ENCODE measurements at places on chromosomes 1 and 21. TPM values are rescaled to one million over a fixed set of nuclear protein-coding genes. Genes with fewer than 3 reads are reported as not detected.

DNA sequence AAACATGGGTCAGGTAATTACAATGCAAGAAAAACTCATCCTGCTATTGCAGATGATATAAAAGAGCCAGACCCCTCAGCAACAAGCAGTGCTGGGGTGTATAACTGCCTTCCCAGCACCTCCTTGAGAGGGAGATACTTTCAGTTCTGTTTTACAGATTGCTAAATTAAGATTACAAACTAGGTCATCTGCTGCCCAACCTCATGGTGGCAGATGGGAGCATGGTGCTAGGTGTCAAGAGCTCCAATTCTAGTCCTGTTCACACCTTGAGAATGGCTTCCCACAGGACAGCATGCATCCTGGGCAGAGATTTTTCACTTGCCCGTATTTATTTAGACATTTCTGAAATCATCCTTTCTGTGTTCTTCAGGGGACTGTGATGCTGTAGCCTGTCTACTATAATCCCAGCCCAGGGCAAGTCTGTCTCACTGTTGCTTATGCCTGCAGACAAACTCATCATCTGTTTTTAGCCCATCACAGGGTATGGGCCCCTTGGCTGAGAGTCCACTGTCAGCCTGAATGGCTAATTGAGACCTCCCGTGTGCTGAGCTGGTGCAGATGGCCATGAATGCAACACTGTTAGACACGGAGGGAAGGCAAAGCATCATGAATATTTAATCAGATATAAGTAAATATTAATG, 40.2 kb upstream of the PBX1 start:
- no peak for DNase-seq

DNA sequence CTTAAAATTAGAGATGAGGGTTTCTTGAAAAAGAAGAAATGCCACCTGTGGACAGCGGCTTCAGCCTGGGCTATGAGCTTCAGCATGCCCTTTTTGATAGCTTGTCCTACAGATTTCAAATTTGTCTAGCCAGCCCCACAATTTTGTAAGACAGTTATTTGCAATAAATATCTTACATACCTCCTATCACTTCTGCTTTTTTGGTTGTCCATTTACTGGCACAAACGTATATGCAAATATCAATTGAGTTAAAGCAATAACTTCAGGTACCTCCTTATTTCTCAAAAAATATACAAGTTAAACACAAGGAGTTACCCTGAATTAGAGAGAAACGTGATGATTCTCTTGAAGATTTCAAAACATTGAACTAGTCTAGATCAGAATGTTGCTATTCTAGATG, 53.5 kb downstream of the OLFM3 start:
- DNase-seq = no peak

- DNase-seq = no peak
Observed at GRCh38 chr1:113879739-113880038, 7.7 kb downstream of the BCL2L15 start.

- no peak for DNase-seq
Observed at GRCh38 chr1:1622010-1622787, 6.9 kb downstream of the MIB2 start.

- no peak for DNase-seq
Observed at GRCh38 chr1:34236089-34236488, 59.4 kb downstream of the C1orf94 start.

GRCh38 chr1:229139331-229140118, 131.4 kb upstream of the RAB4A start:
- DNase-seq = no peak

- DNase-seq = peak; percentile 50
Observed at GRCh38 chr1:35559317-35559944, 1.8 kb downstream of the NCDN start.

DNA sequence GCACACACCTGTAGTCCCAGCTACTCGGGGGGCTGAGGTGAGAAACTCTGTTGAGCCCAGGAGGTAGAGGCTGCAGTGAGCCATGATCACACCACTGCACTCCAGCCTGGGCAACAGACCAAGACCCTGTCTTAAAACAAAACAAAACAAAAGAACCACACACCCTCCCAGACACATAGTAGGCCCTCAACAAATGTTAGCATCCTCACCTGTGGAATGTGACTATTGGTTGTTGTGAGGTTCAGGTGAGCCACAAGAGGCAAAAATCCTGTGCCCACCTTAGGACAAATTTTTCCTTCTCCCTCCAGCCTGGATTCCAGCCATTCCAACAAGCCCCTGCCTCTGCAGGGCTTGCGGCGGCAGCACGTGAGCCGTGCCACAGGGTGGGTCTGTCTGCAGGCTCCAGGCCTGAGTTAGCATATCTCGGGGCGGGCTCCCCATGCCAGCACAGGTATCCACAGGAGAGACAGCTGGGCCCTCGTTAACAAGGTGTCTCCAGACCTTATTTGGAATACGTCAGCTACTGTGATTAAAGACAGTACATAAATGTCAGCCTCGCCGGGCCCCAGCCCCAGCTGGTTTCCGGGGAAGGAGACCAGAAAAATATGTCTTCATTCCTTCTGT, 17.4 kb downstream of the C1QB start:
- no peak for DNase-seq

DNA sequence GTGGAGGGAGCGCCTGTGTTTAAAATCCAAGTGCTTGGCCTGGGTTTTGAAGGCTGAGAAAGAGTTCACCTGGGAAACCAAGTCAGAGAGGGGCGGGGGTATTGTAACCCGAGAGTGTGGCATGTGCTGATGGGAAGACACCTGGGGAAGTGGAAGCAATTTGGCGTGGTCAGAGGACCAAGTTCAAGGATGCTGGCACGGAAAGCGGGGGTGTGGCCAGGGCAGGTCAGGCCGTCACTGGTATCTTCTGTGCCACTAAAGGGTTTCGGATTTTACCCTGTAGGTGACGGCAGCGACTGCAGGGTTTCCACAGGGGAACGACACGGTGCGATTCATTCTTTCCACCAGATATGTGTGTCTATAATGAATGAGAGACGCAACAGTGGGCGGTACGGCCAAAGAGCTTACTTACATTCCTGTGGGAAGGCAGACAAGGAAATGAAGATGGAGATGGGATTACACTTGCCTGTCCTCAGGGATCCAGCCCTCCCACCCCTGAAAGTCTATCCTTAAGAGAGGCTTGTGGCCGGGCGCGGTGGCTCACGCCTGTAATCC, 31.3 kb downstream of the CA6 start:
- no peak for DNase-seq

DNA sequence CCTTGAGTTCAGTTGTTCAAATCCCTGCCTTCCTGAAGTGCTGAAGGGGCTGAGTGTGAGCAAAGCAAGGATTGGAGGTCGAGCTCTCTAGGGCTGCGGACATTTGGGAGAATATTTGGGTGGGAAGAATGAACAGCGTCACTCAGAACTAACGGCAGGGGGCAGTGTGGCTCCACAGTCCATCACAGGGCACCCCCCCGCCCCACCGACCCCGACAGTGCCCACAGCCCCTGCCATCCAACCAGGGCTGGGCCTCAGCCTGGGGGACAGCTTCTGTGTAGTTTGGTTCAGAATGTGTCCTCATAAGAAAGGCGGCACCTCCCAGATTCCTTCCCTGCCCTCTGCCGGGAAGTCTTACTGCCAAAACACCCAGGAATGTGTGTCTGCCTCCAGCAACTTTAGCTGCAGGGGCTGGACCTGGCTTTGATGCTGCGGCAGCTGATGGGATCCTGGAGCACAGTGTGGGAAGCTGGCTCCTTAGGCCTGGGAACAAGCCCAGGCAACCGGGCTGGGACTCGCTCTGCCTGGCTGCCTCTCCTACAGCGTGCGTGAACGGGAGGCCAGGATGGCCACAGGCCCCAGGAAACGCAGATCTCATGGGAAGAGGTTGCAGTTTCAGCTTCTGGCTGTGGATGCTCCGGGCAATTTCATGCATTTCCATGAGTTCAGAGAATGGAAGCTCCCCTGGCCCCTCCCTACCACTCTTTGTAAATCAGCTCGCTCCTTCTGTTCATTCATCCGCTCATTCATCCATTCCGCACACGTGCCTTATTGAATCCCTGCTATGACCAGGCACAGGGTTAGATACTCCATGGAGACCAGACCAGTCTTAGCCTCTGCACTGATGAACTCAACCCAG, 104.9 kb upstream of the TMPRSS2 start:
- DNase-seq = peak; percentile 95

- no peak for DNase-seq
Observed at GRCh38 chr1:25090707-25091422, 141.4 kb downstream of the SYF2 start.

DNA sequence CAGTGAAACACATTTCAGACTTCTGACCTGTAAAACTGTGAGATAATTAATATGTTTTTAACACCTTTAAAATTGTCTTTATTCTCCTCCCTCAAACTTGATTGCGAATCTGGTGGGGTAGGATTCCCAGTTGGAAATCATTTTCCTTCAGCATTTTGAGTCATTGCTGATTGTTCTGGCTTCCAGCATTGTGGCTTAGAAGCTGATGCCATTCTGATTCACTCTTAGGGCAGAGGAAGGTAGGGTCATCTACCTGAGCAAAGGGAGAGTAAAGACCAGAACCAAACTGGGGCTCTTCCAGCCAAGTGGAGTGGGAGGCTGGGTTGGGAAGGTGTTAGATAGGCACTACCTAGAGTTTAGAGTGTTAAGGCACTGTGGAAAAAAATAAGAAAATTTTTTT, 61.2 kb downstream of the MPZL1 start:
- no peak for DNase-seq

GRCh38 chr21:38489729-38490128, 8.5 kb downstream of the ERG start:
- no peak for DNase-seq

GRCh38 chr1:25619101-25619890, 2.7 kb downstream of the MAN1C1 start:
- no peak for DNase-seq

GRCh38 chr1:219130366-219130935, 43.2 kb upstream of the LYPLAL1 start:
- no peak for DNase-seq

DNA sequence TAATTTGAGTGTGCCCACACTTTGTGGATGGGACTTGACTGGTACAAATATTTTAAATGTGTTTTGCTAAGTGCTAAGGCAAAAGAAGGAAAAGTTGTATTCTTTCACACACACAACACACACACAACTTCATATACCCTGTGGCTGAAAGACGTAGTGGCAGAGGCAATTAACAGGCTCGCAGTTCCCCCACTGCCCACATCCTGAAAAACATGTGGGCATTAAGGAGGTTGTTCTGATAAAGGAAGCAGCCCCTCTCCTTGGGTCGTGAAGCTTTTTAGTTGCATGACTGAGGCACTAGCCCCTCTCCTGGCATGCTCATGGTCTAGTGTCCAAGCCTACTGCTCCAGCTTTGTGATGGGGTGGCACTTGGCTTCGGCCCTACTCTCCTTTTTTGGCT, 14.3 kb upstream of the ADAM30 start:
- DNase-seq = no peak

DNA sequence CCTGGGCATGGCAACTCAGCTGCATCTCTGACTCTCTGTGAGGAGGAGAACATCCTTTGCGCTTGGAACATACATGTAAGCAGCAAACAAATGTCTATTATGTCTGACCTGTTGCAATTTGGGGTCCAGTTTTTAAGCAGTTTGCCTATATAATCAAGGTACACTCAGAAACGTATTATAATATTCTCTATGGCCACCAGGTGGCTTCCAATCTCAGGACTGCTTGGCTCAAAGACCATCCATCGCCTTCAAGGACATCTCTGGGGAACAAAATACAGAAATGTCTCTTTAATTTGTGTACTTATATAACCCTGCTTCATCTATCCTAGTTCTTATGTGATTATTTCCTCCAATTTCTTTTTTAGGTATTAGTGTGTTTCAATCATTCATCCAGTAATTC, 227.2 kb downstream of the OLFM3 start:
- no peak for DNase-seq

DNA sequence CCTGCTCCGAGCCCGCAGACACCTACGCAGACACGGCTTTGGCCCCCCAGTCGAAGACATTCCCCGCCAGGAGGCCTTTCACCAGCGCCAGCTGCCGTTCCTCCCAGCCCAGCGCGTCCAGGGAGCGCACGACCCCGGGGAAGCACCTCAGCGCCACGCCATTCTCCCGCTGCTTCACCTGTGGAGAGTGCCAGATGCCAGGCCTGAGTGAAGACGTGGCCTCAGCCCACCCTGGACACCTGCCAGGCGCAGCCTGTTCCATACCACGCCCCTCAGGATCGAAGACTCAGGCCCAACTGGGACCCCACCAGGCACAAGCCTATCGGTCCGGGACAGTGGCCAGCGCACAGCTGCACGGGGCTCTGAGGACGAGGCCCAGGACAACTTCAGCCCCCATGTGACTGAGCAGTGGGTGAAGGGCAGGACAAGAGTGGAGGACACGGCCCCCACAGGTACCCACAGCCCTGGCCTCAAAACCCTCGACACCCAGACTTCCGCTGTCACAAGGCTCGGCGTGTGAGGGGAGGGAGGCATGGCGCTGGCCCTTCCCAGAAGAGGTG, 13.5 kb downstream of the PANK4 start:
- no peak for DNase-seq

DNA sequence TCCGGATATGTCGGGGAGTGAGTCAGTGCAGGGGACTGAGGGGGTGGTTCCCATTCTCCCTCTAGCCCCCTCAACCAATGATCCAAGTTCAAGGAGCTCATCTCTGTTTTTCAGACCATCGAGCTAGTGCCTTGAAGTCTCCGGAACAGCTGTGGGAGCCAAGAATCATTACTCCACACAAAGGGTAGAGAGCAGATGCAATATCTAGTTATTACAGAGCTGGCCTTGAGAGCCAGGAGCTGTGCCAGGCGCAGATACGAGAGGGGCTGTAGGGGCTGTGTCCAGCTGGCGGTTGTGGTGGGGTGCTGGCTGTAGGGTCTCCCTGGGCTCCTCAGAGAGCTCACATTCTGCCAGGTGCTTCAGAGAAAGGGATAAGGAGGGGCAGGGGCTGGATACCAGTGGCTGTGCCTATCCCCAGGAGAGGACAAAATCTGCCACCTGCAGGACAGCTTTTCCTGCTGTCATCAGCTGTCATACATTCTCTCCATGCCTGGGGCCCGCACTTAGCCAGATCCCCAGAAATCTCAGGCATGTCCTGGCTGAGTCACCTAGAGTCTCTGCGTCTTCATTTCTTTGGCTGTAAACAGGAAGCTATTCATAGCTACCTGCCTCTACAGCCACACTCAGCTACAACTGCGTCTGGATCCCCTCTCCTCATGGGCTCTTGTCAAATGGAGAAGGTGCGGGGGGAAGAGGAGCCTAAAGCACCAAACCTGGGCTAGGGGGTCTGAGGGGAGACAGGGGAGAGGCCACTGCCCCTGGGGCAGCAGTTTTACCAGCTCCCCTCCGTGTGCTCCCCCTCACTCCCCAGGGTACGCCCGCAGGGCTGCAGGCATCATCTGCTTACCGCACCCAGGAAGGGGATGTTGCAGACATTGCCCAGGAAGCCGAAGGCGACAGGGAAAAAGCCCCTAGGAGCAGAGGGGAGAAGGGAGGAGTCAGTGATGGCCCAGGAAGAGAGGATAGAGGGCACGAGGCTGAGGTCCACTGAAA, 2.4 kb upstream of the KISS1 start:
- no peak for DNase-seq

GRCh38 chr1:19625291-19625937, 18.7 kb upstream of the NBL1 start:
- no peak for DNase-seq

- DNase-seq = peak; percentile 83
Observed at GRCh38 chr1:147771226-147772125, 11.1 kb upstream of the GJA5 start.

- DNase-seq = peak; percentile 58
Observed at GRCh38 chr21:44434568-44434925, 20.8 kb upstream of the LRRC3 start.

The OR2L8 gene
- total RNA-seq = not detected

The RGS4 gene
- total RNA-seq = 10.5 TPM

The TMEM82 gene
- total RNA-seq = not detected

The PRXL2B gene
- 11.4 TPM for total RNA-seq

The CYB5RL gene
- total RNA-seq = 6.7 TPM

The FAM72B gene
- 1.1 TPM for total RNA-seq

The IGSF3 gene
- 2.2 TPM for total RNA-seq

The KDF1 gene
- not detected for total RNA-seq

The CLDN17 gene
- total RNA-seq = not detected

The FAM131C gene
- total RNA-seq = 1.2 TPM

The SRM gene
- total RNA-seq = 76.6 TPM

Data from posterior vena cava (tissue), 2 donors.